ENCODE measurements at places on chromosomes 12 and 14.

- no peak for DNase-seq
Observed at GRCh38 chr14:96224480-96225096, 19.9 kb downstream of the BDKRB2 start.

DNA sequence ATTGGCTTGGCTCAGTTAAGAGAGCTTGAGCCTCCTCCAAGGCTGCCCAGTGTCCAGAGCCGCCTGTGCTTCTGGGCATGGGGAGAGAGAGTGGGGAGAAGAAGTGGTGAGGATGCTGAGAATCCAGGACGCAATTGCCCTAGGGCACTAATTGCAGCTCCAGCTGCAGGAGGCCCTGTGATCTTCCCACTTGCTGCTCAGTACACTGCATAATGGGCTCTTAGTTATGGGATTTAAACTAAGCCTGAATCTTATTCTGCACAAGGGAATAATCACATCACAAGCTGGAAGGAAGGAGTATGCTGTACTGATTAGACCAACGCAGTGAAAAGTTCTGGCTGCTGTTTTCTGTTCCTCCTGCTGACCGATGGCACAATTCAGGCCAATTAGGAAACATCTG lies 101.0 kb upstream of the PRMT8 start:
- DNase-seq: no peak

DNA sequence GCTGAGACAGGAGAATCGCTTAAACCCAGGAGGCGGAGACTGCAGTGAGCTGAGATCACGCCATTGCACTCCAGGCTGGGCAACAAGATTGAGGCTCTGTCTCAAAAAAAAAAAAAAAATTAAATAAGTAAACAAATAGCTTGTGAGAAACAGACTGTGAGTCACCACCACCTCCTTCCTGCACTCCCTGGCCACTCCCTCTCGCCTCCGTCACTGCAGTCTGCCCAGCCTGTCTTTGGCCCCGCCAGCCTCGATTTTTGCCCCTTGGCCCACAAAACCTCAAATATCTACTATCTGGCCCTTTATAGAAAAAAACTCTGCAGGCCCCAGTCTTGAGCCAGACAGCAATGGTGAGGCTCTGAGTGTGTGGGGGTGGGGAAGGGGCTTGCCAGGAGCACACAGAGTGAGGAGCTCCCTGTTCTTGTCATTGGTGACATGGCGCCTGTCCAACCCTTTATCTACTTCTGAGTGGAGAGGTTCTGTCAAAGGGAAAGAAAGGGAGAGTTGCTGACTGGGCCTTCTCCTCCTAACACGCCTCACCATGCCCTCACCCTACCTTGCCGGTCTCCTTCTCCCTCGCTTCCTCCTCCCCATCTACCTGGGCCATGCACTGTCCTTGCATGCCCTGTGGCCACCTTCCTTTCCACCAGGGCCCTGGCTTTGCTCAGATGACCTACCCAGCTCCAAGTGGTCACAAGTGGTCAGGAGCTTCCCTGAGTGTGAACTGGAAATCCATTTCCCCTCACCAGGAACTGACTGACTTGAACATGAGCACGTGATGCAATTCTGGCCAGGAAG lies 22.1 kb downstream of the LGMN start:
- DNase-seq: peak; percentile 32

DNA sequence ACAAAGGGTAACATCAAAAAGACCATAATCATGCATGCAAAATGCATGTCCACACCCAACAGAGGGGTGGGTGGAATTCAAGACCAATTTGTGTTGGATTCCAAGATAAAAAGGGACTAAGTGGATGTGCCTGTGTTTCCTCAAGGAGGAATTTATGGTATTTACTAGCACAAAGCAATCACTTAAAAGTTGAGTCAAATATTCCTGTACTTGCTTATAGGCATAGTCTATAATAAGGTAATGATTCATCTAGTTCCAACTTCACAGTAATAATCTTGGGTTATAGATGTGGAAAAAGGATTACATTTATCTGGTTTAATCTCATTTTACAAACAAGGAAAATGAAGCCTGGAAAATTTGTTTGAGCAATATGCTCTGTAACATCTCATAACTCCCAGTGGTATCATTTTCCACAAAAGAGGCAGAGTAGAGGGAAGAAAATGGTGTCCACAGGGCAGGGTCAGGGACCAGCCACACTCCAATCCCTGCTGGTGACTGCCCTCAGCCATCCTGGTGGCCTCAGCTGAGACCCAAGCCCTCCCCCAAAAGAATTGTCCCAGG lies 80.8 kb upstream of the REP15 start:
- no peak for DNase-seq

DNA sequence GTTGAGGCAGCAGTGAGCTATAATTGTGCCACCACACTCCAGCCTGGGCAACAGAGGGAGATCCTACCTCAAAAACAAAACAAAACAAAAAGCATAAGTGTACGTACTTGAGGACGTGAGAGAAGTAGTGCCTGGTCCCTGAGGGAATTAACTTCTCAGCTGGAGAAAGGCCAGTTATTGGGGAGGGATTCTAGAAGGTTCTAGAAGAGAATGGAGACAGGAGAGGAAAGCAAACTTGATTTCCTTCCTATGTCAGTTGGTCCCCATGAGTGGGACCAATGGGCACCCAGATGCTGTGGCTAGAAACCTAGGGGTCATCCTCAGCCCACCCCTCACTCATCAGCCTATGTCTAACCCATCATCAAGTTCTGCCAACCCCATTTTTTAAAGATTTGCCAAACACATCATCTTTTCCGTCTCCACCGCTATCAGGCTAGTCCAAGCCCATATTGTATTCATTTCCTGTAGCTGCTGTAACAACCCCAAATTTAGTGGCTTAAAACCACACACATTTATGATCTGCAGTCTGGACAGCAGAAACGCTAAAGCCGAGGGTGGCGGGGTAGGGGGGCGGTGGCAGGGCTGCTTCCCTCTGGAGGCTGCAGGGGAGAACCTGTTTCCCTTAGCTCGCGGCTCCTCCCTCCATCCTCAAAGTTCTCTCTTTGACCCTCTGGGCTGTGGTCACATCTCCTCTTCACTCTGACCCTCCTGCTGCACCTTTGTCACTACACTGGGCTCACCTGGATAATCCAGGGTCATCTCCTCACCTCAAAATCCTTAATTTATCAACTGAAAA lies 7.2 kb upstream of the RBM19 start:
- no peak for DNase-seq

Measured in activated CD4-positive, alpha-beta T cell treated with anti-CD3 and anti-CD28 coated beads for 48 hours (primary cell).